ENCODE measurements at places on chromosomes 2 and 18. TPM values are rescaled to one million over a fixed set of nuclear protein-coding genes. Genes with fewer than 3 reads are reported as not detected.

DNA sequence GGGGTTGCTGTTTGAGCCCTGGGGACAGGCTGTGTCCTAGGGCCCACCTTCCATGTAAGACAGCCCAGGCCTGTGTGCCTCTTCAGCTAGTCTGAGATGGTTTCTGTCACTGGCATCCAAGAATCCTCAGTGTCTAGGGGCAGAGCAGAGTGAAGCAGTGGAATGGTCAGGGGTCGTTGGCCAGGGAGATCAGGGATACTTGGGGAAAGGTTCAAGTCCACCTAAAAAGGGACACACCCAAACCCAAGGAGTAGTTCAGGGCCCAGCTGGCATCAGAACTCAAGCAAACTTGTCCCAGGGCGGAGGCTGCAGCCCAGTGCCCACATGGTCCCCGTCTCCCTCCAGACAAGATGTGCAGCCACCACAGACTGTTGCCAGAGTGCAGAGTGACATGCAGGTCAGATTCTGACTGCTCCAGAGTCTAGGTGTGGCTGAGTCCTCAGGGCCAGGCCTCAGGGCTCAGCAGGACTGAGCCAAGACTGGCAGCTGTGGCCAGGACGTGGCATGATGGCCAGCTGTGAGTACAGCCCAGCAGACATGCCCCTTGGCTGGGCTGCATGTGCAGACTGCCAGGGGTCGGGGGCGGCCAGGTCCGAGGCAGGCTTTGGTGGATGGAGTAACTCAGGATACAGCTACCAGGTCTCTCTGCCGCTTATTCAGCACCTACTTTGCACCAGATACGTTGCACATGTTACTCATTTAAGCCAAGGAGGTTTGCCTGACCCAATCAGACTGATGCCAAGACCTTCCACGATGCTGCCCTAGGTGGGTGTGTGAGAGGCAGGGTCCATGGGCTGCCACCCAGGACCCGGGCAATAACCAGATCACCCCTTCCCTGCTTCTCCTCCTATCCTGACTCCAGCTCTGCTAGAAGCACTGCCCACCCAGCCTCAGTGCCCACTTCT is 146.6 kb downstream of the SMAD7 start:
- DNase-seq: no peak

DNA sequence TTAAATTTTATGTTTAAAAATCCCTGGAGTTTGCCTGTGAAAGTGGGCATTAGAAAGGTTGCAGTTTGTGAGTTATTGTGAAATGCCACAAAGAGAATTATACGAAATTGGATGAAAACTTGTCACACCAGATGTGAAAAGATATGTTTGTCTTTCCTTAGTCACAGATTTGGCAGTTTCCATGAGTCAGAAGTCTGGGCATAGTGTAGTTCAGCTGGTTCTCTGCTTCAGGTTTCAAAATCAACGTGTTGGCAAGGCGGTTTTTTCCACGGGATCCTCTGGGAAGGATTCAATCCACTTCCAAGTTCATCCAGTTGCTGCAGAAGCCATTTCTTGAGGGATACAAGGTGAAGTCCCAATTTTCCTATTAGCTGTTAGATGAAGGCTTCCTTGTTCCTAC is 658.0 kb upstream of the CDH2 start:
- DNase-seq: no peak

GRCh38 chr2:38037757-38038621 is 38.0 kb downstream of the CYP1B1 start:
- peak; percentile 71 for DNase-seq

DNA sequence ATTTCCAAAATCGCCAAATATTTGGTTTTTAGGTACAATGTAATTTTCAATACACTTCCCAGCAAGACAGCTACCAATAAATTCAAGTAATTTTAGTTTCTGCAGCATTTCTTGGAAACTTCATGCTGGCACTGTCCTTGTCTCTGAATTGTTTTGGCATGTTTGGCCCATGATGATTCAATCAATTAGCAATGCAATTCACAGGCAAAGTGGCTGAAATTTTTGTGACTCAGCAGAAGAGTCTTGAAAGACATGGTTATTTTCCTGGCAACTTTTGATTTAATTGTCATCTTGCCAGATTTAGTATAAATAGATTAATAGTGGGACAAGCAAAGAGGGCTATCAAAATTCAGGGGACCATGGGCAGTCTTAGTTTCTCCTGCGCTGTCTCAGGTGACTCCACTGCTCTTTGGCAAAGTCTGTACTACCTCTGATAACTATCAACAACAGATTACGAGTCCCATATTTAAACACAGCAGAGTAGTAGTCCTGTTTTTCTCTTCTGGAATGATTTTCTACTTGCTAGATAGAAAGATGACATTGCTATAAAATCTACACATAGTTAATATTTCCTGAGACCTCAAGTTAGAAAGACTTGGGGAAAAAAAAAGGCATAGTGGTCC is 88.9 kb upstream of the CYP26B1 start:
- DNase-seq: no peak

GRCh38 chr2:148096012-148096411 is 75.1 kb downstream of the MBD5 start:
- no peak for DNase-seq

DNA sequence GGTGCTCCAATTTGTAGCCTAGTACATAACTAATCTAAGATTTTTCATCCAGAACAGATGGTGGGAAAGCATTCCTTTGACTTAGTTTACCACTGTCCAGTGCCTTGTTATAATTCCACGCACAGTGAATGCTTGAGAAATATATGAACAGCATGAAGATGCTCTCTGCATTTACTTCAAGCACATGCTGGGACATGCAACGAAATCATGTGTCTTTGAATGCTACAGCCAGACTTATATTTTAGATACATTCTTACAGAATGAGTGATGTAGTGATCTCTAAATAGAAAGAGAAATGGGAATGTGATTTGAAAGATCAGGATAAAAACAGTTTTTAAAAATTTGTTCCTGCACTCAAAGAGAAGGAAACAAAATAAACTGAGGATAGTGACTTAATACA is 398.3 kb downstream of the FBXO15 start:
- DNase-seq: no peak

DNA sequence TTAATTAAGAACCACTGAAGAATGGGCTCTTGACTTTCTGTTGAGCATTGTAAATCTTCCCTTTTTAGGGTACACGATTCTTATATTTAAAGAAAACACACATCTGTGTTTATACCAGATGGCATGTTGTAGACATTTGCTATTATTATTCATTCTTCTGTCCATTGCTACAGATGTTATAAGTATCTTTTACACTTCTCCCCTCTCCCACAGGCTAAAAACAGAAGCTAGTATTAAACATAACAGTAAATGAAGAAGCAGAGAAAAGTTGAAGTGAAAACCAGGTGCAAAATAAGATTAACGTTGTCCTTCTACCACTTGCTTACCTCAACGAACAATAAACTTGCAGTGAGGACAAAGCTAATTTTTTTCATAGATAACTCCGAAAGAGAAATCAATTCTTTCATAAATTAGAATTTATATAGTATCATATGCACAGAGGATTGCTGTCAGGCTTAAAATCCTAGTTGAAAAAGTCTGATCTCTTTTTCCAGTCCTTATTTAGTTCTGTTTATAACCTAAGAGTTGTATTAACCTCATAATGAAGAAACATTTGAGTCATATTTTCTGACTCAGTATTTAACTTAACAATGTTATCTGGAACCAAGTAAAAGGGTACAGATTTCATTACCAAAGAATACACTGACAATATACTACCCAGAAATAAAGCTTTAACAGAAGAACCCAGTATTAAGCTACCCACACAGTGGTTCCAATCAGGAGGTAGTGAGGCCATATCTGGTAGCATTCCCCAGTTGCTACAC is 16.4 kb upstream of the ZNF385B start:
- no peak for DNase-seq

GRCh38 chr18:9404565-9405060 is 70.0 kb downstream of the TWSG1 start:
- no peak for DNase-seq

DNA sequence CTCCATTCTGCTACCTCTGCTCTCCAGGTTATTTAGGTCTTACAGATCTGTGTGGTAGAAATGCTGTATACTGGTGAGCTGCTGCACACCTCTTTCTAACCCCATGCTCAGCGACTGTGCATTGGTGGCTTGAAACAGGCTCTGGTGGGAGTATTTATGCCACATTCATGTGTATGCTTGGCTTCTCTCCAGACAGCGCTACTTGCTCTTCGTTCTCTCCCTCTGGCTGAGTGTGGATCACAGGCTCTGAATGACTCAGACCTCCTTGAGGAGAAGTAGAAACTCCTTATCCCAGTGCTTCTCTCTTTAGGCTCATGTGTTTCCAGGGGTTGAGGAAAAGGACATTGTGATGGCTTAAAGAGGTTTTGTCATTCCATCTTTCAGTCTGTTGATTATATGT is 54.9 kb downstream of the FHOD3 start:
- DNase-seq: peak; percentile 51

GRCh38 chr2:171104379-171104778 is 56.3 kb downstream of the TLK1 start:
- no peak for DNase-seq

DNA sequence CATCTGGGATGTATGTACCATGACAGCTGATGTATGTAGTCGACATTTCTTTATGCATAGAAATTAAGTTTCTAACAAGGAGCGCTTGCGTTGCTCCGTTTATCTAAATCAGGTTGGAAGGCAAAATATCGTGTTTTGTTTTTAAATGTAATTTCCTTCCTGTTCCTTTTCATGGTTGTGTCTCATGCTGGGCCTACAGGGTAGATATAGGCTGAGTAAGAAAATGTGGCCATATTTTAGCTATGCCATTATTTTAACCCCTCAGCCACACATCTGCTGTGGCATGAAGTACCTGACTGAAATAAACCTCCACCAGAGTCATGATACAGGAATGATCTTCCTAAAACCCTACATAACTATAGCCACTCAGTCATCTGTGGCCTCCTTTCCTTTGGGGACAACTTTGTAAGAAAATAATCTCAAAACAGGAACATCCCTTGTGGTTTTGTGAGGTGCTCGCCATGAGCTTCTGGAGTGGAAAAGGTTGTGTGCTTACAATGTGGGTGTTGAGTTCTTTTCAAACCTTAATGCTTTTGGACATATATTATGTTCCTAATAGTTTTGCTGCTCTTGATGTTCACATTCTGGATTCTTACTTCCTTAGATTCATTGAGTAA is 214.3 kb downstream of the FAM210A start:
- no peak for DNase-seq

- no peak for DNase-seq
These were observed 29.6 kb upstream of the LPIN1 start for GRCh38 chr2:11716689-11717321.

DNA sequence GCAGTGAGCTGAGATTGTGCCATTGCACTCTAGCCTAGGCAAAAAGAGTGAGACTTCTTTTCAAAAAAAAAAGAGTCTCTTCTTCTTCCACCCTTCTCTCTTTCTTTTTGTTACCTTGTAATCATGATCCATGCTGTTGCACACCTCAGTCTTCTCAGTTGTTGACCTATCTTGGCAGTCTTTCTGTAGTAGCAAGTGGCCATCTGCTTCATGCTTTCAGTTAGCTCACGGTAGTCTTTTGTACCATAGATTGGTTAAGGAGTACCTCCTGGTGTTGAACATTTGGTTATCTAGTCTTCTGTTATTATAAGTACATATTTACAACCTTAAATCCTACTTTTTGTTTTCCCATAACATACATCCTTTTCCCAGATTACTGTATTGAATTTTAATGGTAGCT is 3.1 kb downstream of the GORASP2 start:
- no peak for DNase-seq

GRCh38 chr2:203824057-203824456 is 43.5 kb upstream of the CTLA4 start:
- DNase-seq: no peak

GRCh38 chr2:242019344-242019743 is 149.8 kb downstream of the RTP5 start:
- no peak for DNase-seq

- DNase-seq: no peak
These were observed 209.2 kb upstream of the DCC start for GRCh38 chr18:52130624-52131301.

DNA sequence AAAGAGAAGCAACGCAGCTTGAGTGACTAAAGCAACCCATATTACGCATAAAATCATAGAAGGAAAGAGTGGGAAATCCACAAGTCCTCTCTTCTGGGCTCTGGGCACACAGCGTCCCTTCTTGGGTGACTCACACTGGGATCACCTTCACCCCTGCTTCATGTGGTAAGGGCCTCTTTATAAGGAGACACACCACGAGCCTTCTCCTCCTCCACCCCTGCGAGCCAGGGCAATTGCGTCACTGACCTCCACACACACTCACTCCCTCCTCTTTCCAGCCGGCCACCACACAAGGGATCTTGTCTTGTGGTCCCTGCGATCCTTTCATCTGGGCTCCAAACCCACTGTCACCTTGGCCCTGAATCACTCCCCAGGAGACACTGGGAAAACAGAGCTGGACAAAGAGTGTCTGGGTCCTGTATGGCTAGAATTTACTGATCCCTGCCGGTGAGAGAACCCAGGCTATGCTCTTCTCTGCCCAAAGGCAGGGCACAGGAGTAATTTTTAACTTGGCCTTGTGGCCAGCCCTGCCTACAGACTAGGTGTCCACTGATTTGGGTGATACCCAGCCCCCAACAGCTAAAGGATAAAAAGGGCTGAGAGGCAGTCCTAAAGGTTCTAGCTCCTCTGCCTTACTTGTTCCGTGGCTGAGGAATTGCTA is 35.3 kb downstream of the NHEJ1 start:
- DNase-seq: no peak

DNA sequence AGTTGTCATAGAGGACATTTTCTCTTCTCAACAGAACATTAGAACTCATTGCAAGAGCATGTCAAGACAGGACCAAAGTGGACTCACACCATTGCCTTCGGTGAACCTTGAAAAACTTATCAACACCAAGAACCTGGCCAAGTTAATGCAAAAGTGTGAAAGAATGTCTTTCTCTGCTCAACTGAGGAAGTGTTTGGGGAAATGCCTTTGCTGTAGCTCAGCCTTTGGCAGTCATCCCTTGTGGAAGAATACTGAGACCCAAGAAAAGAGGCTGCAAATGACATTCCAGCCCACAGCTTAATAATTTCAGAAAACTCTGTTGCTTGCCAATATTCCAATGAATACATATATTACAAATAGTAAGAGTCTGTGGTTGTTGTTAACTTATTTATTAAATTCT is 728.8 kb upstream of the PIK3C3 start:
- no peak for DNase-seq

DNA sequence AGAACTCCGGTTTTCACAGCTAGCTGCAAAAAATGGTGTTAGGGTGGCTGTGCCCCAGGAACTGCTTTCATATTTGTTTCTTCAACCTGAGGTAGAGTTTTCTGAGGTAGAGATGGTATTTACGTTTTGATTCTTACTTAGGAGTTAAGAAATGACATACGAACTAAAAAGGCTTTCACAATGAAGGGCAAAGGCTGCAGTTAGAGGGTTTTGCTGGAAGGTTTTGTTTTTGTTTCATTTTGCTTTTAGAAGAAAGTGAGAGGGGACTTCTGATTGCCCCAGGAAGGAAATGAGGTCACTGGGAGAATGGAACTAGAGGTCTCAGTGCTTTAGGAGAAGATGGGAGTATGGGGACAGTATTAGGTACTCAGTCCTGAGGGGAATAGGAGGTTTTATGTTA is 15.5 kb downstream of the CDCA7 start:
- DNase-seq: no peak

Gene GPR17
- polyA plus RNA-seq: 0.85 TPM

Gene FAM110C
- 15.4 TPM for polyA plus RNA-seq

Gene CHRNG
- polyA plus RNA-seq: 1.5 TPM

Gene FIGN
- 14.1 TPM for polyA plus RNA-seq

Gene CXCR1
- polyA plus RNA-seq: not detected

Gene FOXD4L1
- polyA plus RNA-seq: 0.60 TPM

Gene PIEZO2
- polyA plus RNA-seq: 23.7 TPM

Gene ANKRD62
- polyA plus RNA-seq: 0.10 TPM

Gene THSD7B
- polyA plus RNA-seq: 5.4 TPM

Gene ABCG8
- 0.88 TPM for polyA plus RNA-seq

Gene CYP27C1
- polyA plus RNA-seq: 13.8 TPM
